ENCODE measurements at places on chromosomes 1 and 21. TPM values are rescaled to one million over a fixed set of nuclear protein-coding genes. Genes with fewer than 3 reads are reported as not detected.

The KIRREL1 gene
- total RNA-seq: 119 TPM

The ERI3 gene
- total RNA-seq: 71.8 TPM

The BMP8A gene
- 1.3 TPM for total RNA-seq

The ACBD6 gene
- total RNA-seq: 117 TPM

The GSTM5 gene
- total RNA-seq: not detected

The KCNJ9 gene
- total RNA-seq: not detected

The NT5C1A gene
- total RNA-seq: 0.34 TPM

The OR2T2 gene
- total RNA-seq: not detected

The STK40 gene
- 29.4 TPM for total RNA-seq

The KIF14 gene
- total RNA-seq: 22.6 TPM

The SERTAD4 gene
- total RNA-seq: 37.4 TPM

The DEGS1 gene
- 46.7 TPM for total RNA-seq

The MSH4 gene
- 0.08 TPM for total RNA-seq

The SLC2A5 gene
- not detected for total RNA-seq

The PRKCZ gene
- 40.1 TPM for total RNA-seq

The TENT5C gene
- under 0.01 TPM for total RNA-seq

The PTGS2 gene
- total RNA-seq: 0.60 TPM

The CA6 gene
- total RNA-seq: not detected

The S100PBP gene
- 31.6 TPM for total RNA-seq

The TINAGL1 gene
- 421 TPM for total RNA-seq

The LCE1C gene
- not detected for total RNA-seq

The CAPN8 gene
- total RNA-seq: not detected

The HORMAD1 gene
- total RNA-seq: not detected

The CORT gene
- 0.64 TPM for total RNA-seq

The CASZ1 gene
- total RNA-seq: 0.88 TPM

The SLFNL1 gene
- not detected for total RNA-seq

The CAMK2N1 gene
- 6.0 TPM for total RNA-seq

The OLIG2 gene
- 3.8 TPM for total RNA-seq

The NDUFV3 gene
- total RNA-seq: 41.5 TPM

The PLA2G2A gene
- total RNA-seq: 0.21 TPM

The OLFML3 gene
- total RNA-seq: 0.90 TPM

The RNF186 gene
- total RNA-seq: not detected

The S100A1 gene
- 162 TPM for total RNA-seq

The PCAT6 gene
- total RNA-seq: not detected

The SYTL1 gene
- total RNA-seq: 3.1 TPM

The KIAA0319L gene
- 43.1 TPM for total RNA-seq

The PPP1R15B gene
- 61.7 TPM for total RNA-seq

The NCAM2 gene
- total RNA-seq: 11.2 TPM

The DNALI1 gene
- total RNA-seq: not detected

The LCE1D gene
- not detected for total RNA-seq

The MMEL1 gene
- total RNA-seq: not detected

The AZIN2 gene
- 10.0 TPM for total RNA-seq

The SLAMF8 gene
- total RNA-seq: not detected

The BGLAP gene
- 5.1 TPM for total RNA-seq
